ENCODE measurements at places on chromosomes 7 and 10. TPM values are rescaled to one million over a fixed set of nuclear protein-coding genes. Genes with fewer than 3 reads are reported as not detected.

The KEL gene
- under 0.01 TPM for total RNA-seq

The LRRC4 gene
- 0.45 TPM for total RNA-seq

The EIF5AL1 gene
- total RNA-seq, result 0.50 TPM

The FAM221A gene
- total RNA-seq, result 1.0 TPM

The GIMAP4 gene
- total RNA-seq, result not detected

The NMT2 gene
- 27.6 TPM for total RNA-seq

The MKX gene
- total RNA-seq, result 1.2 TPM

The PARP12 gene
- total RNA-seq, result 8.8 TPM

The GOLGA7B gene
- total RNA-seq, result under 0.01 TPM

The CCDC7 gene
- total RNA-seq, result 1.8 TPM

The CADPS2 gene
- total RNA-seq, result 5.7 TPM

The VGF gene
- total RNA-seq, result 1.7 TPM

The PUS7 gene
- total RNA-seq, result 11.8 TPM

The NPC1L1 gene
- not detected for total RNA-seq

The PDLIM1 gene
- total RNA-seq, result 24.2 TPM

The IFIT3 gene
- total RNA-seq, result 5.7 TPM

The EMX2 gene
- total RNA-seq, result not detected

The PPP1R17 gene
- not detected for total RNA-seq
